SIG-M5 (cell line): ENCODE measurements at places on chromosomes 16 and 17.

DNA sequence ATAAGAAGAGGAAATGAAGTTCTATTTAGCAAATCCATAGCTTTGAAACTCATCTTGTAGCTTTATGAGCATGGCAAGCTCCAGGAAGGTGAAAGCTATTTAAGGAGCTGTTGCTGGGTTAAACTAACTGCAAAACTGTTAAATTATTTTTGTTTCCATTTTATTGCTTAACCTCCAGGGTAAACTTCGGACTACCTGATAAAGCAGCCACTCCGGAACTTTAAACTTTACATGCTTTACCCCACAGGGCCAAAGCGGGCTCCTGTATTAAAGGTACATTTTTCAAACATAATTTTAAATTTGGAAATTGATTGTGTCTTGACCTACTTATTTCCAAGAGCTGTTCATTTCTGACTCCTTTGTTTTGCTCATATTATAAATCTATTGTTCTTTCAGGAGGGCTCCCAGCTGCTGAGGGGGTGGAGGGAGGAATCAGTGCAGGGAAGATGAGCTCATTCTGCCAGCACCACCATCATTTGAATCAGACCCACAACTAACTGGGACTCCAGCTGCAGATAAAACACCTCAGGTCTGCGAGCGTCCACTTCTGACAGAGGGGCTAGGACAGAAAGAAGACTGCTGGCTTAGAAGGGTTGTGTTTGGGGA is 157.9 kb downstream of the IRX3 start:
- no peak for DNase-seq

- no peak for DNase-seq
Measured at GRCh38 chr16:66265556-66266141, 100.8 kb upstream of the CDH5 start.

- DNase-seq: no peak
Measured at GRCh38 chr17:39183045-39183444, 14.4 kb downstream of the CACNB1 start.

- DNase-seq: no peak
Measured at GRCh38 chr17:58112970-58113631, 29.9 kb downstream of the DYNLL2 start.

DNA sequence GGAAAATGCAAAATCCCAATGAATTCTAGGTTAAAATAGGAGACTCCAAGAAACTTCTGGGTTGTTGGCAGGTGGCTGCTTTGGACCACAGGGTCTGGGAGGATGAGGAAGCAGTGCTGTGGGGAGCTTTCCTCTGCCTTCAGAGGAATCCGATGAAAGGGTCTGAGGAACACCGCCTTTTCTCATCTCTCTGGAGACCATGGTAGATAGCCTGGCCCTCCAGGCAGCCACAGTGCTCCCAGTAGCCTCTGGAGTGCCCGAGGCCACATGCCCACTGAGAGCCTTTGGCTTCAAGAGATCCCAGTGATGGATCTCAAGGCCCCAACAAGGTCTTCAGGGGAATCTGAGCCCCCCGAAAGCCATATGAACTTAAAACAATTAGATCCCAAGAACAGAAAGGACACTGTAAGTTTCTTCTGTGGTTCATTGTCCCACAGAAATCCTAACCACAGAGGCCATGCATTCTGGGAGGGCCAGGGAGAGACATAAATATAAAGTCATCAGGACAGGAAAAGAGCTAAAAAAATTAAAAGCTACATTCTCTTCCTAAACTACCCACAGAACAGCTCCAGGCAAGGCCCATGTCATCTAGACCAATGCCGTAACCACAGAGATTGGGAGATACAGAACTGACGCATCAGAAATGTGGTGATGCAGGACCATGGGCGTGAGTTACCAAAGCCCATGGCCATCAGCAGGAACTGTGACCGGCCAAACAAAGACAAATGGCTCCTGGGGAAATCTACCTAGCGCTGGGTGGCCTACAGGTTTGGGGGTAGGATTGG is 24.3 kb downstream of the TK2 start:
- DNase-seq: no peak

- no peak for DNase-seq
Measured at GRCh38 chr16:6374821-6375220, 957.8 kb upstream of the RBFOX1 start.

- DNase-seq: no peak
Measured at GRCh38 chr17:77594416-77595209, 363.9 kb upstream of the TNRC6C start.

GRCh38 chr16:1105888-1106620 is 10.0 kb upstream of the C1QTNF8 start:
- DNase-seq: no peak

DNA sequence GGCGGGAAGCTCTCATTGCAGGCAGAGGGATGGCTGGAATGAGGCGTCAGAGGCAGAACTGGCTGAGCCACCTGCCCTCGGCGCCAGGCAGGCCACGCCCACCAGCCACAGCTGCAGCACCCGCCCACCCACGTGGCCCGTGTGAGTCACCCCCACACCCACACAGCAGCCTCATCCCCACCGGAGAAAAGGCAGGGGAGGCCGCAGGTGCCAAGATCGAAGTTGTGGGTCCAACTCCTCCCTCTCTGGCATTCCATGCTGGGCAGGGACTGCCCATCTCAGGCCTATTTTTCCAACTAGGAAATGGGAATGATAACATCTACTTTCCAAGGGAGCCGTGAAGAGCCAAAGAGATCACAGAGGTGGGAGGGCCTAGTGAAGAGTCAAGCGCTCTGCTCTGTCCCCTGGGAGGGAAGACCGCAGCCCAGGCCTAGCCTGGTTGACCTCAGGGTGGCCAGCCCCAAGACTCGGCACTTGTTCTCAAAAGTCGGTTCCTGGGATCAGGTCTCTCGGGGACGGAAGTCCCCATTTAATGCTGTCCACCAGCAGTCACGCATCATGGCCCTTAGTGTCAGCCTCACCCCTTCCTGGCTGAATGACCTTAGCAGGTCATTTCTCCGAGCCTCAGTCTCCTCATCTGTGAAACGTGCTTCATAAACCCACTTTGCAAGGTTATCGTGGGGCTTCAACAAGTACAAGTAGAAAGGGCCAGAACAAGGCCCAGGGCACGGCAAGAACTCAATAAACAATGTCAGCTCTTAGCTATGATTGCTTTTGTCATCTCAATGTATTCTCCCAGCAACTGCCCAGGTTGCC is at the start of gene TRPV3:
TRPV3 (minus strand) TSS at position 45 of the 816 bp plus-strand sequence. CDS start 2,962 bp downstream, outside the sequence.
- DNase-seq: no peak

- no peak for DNase-seq
Measured at GRCh38 chr16:35523991-35524390, 2064.6 kb downstream of the TP53TG3F start.

DNA sequence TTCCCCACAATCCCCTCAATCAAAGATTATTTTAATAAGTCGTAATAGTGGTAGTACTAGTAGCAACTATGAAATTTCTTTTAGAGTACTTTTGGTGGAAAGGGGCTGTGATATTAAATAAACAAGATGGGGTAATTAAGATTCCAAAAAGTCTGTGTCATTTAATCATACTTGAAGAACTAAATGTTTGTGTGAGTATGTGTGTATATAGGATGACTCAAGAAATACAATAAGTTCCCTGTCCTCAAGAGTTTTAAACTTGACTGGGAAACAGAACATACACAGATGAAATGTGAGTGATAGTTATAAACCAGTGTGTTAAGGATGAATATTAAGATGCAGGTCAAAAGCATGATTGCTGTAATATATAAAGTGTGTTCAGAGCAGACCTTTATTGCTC is 2.3 kb downstream of the ALDH3A2 start:
- no peak for DNase-seq

GRCh38 chr17:13580790-13581189 is 20.9 kb downstream of the HS3ST3A1 start:
- DNase-seq: no peak

DNA sequence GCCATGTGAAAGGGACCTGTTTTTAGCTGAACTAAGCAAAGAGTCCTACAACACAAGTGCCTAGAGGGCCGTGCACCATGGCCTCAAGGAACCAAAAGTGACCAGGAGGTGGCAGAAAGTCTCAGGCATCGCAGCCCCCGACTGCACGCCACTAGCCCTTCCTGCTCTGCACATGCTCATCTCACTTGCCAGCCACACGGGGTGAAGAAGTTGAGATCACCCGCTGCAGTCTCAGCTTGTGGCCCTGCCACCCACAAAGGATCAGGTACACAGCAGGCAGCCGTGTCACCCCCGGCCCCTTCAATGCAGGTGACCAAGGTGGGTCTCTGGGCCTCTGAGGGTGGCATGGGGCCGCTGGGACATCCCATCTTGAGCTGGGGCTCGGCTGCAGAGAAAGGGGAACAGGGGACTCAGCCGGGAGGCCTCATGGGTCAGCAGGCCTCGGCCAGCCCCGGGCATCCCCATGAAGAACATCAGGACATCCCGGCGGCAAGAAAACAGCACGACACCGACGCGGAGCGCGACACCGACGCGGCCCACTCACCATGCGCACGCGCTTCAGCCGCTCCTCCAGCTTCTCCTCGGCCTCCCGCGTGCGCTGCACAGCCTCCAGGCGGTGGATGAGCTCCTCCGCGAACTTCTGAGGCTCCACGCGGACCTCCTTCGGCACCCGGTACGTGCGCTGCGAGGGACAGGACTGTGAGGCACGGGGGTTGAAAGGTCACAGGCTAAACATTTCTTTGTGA is 21.0 kb downstream of the PDIA2 start:
- DNase-seq: no peak

- no peak for DNase-seq
Measured at GRCh38 chr17:37756051-37756450, 11.2 kb upstream of the HNF1B start.

DNA sequence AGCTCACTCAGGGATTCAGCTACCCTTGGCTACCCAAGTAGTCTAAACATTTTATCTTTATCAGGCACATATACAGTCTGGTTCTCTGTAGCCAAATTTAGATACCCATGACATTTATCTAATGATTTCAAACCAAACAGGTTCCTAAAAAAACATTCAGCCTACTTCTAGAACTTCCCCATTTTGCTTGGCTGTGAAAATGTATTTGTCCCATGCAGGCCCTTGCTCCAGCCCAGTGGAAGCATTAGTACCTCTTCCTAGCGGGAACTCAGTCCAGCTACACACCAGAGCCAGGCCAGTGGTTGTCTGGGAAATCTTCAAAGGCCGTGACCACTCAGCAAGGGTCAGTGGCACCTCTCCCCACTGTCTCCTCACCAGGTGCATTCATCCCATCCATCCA is 26.2 kb upstream of the NAGLU start:
- no peak for DNase-seq

- no peak for DNase-seq
Measured at GRCh38 chr16:89155851-89156739, 15.5 kb upstream of the CDH15 start.

DNA sequence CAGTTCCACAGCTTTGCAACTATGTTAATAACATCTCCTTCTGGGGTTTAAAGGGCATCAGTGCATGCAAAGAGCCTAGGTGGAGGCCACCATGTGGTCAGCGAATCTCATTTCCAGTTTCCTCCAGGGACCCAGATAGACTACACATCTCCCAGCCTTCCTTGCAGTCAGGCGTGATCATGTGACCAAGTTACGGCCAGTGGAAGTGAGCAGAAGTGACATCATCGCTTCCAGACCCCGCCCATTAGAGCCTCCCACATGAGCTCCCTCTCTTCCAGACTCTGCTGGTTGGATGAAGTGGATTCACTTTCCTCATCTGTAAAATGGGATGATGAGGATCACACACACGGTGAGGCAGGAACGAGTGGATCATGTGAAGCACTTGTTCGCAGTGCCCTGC is 27.4 kb upstream of the KDM8 start:
- DNase-seq: no peak

DNA sequence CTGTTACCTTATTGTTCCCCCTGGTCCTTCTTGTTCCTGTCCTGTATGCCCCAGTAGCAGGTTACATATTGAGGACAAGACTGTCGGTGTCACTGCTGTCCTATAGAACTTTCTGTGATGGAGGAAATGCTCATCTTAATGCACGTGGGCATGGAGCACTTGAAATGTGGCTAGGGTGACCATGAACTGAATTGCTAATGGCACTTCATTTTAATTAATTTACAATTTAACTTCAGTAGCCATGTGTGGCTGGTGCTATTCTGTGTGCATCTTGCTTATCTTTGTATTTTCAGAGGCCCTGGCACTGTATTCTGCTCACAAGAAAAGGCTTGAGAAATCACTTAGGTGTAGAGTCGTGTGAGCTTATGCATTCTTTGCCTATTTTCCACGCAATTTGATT is 125.2 kb downstream of the MSI2 start:
- no peak for DNase-seq

DNA sequence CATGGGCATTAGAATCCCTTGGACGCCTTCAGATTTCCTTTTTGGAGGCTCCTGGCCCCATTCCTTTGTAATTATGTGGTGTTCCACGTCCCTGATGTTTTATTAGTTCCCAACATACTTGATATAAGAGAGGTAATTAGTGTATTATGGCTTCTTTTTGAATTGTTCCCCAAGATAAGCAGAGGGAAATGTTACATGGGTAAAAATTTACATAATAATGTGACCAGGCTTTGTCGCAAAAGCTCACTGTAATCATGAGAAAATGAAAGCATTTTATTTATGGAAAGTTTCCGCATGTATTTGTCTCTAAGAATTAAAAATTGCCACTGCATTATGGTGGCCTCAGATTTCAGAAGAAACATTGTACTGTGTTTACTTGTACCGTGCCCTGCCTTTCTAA is 177.8 kb downstream of the PRKCA start:
- DNase-seq: no peak
